ENCODE measurements at places on chromosomes 7 and 10. TPM values are rescaled to one million over a fixed set of nuclear protein-coding genes. Genes with fewer than 3 reads are reported as not detected.

CPN1 gene
- not detected for total RNA-seq

DNA sequence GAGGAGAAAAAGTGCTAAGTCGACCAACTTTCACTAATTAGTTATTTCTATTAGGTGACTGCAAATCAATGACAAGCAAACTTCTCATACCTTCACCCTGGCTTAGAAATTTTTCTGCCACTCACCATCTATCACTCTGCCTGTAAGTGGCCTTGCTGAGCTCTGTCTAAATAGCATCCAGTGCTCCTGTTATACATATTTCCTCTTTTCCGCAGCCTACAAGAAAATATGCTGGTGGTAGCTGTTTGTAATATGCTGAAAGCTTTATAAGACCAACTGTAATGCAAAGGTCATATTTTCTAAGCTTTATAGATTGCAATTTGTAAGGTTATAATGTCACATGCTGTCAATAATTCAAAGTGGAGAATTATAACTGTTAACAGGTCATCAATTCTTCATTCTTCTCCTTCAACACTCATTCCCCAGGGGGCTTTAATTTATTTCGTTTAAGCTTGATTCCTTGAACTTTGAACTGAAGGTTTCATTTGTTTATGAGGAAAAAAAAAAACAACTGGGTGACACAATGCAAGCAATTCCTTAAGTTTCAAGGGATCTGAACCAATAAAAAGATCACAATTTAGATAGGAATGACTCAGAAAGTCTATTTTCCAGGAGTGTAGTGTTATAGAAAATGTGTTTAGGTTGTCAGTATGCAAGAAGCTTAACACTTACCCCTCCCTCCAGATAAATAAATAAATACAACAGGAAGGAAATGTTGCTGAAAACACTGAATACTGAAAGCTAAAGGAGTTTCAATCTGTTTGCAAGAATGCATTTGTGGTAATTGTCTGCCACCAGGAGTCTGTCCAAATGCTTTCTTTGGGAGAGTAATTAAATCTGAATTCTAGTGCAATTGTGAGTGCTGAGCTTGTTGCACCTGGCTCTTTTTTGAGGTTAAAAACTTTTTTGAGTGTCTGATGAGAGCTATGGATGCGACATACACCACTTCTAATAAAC, 183.7 kb downstream of the SORCS1 start:
- no peak for DNase-seq

DNA sequence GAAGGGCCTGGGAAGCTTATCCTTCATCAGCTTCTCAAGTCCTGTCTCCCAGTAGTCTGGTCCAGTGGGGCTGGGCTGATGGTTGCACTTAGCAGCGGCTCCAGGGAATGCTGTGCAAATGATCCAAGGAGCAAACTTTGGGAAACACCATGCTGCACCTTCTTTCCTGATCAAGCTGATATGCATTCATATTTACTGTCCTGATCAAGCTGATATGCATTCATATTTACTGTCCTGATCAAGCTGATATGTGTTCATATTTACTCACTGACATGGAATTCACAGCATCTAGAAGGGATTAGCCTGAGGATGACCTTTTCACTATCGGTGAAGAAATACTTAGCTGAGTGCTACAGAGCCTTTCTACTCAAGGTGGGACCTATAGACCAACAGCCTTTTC, 330.7 kb downstream of the BMPER start:
- no peak for DNase-seq

FBXL13 gene
- total RNA-seq, result 2.7 TPM

DNA sequence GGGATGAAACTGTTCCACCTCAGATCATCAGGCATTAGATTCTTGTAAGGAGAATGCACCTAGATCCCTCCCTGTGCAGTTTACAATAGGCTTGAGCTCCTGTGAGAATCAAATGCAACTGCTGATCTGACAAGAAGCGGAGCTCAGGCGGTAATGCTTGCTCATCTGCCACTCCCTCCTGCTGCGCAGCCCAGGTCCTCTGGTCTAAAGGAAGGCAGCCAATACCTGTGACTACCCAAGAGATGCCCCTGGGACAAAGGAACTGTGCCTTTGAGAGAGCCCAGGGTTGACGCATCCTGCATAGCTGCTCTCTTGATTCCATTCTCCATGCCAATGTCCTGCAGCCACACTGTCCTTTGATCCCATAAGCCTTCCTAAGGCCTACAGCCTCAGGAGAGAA, 73.1 kb downstream of the ADCYAP1R1 start:
- DNase-seq, result no peak

DNA sequence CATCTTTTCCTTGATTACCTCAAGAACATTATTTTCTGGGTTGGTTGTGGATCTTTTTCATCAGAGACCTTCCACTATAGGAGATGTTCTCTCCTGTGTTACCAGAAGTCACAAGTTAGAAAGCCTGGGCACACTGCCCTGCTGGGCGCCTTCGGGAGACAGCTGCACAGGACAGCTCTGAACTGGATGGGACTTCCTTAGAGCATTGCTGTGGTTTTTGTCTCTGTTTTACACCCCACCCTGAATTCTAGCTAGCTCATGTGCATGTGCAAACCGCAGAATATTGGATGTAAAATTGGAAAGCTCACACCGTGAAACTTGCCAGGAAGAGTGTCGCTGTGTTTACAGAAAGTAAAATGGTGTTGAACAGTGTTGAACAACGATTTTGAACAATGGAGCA, 54.4 kb upstream of the SEC61G start:
- DNase-seq, result no peak

- no peak for DNase-seq
These were observed 16.6 kb downstream of the KLHDC10 start for GRCh38 chr7:130086938-130087337.

DNA sequence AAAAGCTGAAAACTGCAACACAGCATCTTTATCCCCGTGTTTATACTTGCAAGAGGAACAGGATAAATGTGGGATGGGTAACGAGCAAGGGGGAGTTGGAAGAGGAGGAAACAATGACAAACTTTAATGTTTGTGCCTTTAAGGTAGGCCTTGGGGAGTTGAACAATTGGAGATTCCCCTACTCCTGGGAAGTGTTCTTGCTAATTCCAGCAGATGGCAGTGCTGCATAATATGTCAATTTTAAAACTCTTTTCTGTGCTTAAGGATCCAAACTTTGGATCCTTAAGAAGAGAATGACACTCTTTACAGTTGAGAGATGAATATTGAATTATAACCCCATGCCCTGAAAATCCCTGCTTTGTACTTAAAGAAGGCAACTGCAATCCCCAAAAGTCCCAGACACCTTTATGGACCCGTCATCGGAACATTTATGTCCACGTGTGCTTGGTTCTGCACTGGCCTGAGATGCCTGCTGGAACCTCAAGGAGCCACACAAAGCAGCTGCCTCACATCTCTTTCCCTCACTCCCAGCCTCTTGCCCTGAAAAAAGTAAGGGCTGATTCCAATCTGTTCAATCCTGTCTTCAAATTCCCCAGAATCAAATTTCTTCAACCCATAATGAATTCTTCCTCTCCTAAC, 12.0 kb downstream of the IFIT5 start:
- no peak for DNase-seq

GRCh38 chr10:61981460-61981859, 80.0 kb downstream of the ARID5B start:
- no peak for DNase-seq

OR2A42 gene
- total RNA-seq, result not detected

GRCh38 chr7:93559639-93560491, 14.7 kb downstream of the CALCR start:
- no peak for DNase-seq

DNA sequence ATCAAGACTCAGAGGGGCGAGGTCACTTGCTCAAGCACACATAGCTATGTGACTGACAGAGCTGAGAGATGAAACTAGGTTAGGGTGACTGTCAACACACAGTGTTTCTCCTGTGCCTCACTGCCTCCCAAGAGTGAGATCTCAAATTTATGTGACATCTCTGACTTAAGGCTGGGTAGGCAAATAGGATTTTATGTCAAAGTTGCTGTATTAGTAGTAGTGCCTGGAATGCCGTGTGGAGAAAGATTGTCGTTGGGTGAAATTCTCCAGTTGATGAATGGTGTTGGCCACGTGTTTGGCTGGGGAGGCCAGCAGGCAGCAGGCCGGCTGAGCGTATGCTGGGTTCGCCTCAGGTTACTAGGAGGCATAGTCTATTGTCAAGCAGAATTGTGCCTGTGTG, 148.3 kb upstream of the BMPER start:
- DNase-seq, result no peak

GRCh38 chr10:3095373-3096139, 28.2 kb downstream of the PFKP start:
- DNase-seq, result no peak

GRCh38 chr7:25180592-25180923, 47.7 kb downstream of the NPVF start:
- DNase-seq, result no peak

- no peak for DNase-seq
These were observed 84.2 kb downstream of the PAXIP1 start for GRCh38 chr7:154918741-154919140.

DNA sequence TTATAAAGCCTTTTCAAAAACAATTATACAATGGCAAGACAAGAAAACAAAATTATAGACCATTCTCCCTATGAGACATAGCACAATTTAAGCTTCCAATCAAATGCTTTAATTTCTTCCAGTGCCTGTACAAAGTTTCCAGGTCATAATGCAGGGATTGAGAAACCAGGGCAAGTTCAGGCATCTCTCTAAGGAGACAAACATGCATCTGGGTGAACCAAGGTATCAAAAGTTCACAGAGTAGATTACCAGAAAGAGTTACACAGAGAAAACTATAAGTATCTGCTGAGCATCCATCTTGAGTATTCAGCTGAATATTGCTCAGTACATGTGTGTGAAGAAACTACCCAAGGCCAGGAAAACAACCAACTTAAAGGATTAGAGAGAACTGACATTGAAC, 89.1 kb downstream of the COL28A1 start:
- DNase-seq, result no peak

CHN2 gene
- total RNA-seq, result 35.3 TPM

- peak; percentile 67 for DNase-seq
These were observed 79.2 kb upstream of the INSIG1 start for GRCh38 chr7:155218276-155219153.

DNA sequence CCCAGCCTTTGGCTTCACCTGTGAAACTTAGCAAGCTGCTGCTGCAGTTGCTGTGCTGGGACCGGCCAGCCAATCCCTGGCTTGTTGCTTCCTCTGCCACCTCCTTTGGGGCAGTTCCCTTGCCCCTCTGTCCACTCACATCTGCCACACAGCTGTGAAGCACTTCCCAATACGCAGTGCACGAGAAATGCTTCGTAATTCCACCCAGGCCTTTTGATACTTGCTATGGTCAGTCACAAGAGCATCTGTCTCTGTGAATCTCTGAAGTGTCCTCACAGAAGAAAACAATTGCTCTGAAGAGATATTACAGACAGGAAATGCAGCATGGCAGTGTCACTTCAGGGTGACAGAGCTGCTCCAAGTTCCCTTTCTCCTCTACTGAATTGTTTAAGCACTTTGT, 208.5 kb downstream of the PTEN start:
- peak; percentile 83 for DNase-seq

DNA sequence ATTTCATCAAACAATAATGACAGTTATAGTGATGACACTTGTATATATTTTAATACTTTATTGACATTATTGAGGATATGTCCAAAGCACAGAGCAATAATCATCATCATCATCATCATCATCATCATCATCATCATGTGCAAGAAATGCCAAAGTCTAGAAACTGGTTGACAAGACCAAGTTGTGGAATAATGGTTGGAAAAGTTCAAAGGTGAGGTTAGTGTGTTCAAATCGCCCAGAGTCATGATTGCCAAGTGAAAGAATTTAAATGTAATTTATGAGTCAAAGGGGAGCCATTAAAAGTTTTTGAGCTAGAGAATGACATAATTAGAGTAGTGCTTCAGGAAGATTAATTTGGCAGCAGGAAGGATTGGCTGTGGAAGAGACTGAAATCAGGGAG, 852.4 kb downstream of the SORCS1 start:
- no peak for DNase-seq

TMEM176B gene
- total RNA-seq, result 56.1 TPM

Measured in spleen (tissue), 13 donors.